Bronchial epithelial cell (primary cell): ENCODE measurements at places on chromosomes 4 and X. TPM values are rescaled to one million over a fixed set of nuclear protein-coding genes. Genes with fewer than 3 reads are reported as not detected.
A peak's percentile ranks its signal among the peaks of the same experiment; 100 is the strongest.

GRCh38 chr4:176153124-176153523 lies 42.3 kb downstream of the SPATA4 start:
- no peak for DNase-seq

- DNase-seq = no peak
Observed at GRCh38 chrX:35023683-35024082, 81.1 kb downstream of the FAM47B start.

DNA sequence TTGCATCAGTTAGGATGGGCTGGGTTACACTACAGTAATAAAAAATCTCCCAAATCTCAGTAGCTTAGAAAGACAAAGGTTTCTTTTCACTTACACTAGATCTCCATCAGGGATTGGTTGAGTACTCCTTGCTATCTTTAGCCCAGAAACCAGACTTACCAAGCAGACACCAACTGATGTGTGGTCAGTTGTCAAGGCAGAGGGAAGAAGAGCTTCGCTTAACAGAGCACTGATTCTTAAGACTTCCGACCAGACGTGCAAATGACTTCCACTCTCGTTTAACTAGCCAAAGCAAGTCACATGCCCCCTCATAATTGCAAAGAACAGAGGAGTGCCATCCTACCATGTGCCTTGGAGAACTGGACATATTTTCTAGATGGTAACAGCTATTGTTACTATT lies 5.7 kb upstream of the ZNF518B start:
- DNase-seq = no peak

- DNase-seq = no peak
Observed at GRCh38 chrX:40004246-40004535, 93.6 kb downstream of the BCOR start.

DNA sequence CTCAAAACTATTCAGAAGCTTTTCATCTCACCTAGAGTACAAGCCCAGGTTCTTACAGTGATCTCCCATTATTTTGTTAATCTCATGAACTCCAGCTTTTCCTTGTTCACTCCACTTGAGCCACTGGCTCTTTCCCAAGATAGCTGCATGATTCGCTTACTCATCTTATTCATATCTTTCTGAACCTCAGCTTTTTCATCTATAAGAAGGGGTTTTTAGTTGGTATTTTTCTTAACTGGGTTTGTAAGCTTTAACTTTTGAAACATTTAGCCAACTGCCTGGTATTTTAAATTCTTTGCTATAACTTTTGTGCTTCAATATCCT lies 24.0 kb downstream of the GIMD1 start:
- peak; percentile 27 for DNase-seq

GRCh38 chrX:65866773-65867172 lies 173.1 kb downstream of the VSIG4 start:
- DNase-seq = no peak

DNA sequence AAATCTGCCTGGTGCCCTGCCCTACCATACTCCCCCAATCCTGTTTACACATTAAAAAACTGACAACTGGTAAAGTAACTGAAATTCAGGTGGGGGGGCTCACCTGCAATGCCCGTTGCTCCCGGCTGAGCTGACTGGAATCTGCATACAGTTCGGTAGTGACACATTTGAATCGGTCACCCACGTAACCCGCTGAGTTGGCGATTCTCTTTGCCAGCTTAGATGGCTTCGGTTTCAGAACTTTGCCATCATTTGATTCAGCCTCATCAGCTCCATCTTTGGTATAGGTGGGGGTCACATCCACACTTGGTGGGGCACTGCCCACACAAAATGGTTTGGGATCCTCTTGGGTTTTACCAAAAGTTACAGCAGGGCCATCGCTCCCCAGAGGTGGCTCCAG lies 25.5 kb downstream of the BCOR start:
- DNase-seq = no peak

DNA sequence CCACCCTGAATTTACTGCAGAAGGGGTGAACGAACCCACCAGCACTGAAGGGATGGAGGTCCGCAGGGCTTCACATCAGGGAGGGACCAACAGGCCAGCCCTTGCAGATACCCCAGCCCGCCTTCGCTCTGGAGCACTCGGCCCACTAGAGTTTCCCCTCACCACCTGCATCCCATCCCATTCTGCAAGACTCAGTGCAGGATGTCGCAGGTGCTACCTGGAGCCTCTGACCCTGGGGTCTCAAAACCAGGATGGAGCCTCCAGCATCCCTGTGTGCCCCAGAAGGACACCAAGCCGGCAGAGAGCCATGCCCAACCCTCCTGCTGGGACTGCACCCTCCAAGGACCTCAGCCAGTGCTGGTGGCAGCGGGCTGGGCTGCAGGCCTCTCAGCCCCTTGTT lies 57.6 kb upstream of the ADRA2C start:
- no peak for DNase-seq

- DNase-seq = no peak
Observed at GRCh38 chr4:155639704-155640523, 26.7 kb upstream of the GUCY1A1 start.

GRCh38 chr4:164601653-164602052 lies 152.3 kb upstream of the SMIM31 start:
- no peak for DNase-seq

- no peak for DNase-seq
Observed at GRCh38 chr4:98614662-98615061, 43.7 kb downstream of the TSPAN5 start.

DNA sequence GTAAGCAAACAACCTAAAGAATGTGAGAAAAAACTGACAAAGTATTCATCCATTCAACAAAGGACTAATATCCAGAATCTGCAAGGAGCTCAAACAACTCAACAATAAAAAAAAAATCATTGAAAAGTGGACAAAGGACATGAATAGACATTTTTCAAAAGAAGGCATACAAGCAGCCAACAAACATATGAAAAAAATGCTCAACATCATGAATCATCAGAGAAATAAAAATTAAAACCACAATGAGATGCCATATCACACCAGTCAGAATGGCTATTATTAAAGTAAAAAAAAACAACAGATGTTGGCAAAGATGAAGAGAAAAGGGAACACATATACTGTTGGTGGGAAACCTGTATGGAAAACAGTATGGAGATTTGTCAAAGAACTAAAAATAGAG lies 120.7 kb upstream of the ADGRL3 start:
- peak; percentile 5 for DNase-seq

DNA sequence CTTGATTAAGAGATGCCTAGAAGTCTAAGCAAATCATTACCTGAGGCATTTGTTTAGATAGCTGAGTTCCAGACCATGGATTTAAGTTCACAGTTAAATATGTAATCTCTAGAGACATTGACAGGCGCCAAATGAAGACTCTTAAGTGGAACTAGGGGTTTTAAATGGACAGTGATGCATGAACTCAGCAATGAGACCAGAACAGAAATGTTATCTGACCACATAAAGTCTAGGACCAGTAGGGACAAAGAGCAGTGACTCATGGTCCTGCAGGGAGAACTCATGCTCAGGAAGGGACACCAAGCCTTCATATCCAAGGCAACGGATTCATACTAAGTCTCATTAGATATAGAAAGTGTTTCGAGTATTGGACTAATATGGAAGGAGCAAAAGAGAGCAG lies 152.3 kb downstream of the PPARGC1A start:
- no peak for DNase-seq

- DNase-seq = no peak
Observed at GRCh38 chr4:60926624-60927023, 273.5 kb upstream of the ADGRL3 start.

GRCh38 chrX:22246620-22247019 lies 26.1 kb upstream of the CBLL2 start:
- peak; percentile 93 for DNase-seq

DNA sequence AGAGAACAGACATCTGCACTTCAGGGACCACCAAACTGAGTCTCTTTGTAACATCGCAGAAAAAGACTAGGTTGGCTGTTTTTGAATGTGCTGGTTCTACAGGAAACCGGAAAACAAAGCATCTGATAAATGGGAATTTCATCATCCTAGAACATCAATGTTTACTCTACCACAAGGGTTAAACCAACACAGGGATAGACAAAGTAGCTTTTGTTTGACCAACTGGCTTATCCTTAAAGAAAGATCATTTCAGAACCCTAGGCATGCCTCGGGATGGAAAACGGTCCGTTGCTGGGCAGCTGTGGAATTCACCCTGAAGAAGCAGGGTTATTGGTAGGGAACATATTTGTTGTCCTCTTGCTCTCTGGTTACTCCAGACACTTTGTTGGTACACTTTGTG lies 2355.5 kb upstream of the AGA start:
- DNase-seq = no peak

GRCh38 chr4:67929426-67929825 lies 33.9 kb downstream of the TMPRSS11A start:
- DNase-seq = peak; percentile 97

- DNase-seq = no peak
Observed at GRCh38 chrX:25175743-25176142, 160.0 kb upstream of the ARX start.

DNA sequence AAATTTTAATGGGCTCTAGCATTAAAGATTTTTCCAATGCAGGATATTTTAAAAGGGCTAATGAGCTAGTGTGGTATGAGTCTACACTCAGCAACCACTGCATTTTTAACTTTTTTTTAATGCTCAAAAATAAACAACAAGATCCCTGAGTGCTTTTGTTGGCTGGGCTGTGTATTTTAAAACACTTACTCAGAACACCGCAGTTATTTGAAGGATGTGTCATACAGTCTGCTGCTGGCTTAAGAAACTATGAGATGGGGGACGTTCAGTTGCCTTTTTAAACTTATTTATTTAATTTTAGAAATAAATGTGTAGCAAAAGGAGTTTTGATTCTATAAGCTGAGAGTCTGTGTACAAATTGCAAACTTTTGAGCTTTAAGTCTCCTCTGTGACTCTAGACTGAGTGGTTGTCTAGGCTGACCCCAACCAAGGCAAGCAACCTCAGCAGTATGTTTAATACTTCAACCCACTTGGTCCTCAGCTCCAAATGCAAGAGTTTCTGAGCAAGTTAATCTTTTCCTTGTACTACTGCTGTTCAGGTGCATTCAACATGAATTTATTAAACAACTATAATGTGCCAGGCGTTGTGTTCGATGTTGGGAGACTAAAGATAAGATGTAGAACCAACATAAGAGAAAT lies 278.6 kb upstream of the DIPK2B start:
- peak; percentile 86 for DNase-seq

DNA sequence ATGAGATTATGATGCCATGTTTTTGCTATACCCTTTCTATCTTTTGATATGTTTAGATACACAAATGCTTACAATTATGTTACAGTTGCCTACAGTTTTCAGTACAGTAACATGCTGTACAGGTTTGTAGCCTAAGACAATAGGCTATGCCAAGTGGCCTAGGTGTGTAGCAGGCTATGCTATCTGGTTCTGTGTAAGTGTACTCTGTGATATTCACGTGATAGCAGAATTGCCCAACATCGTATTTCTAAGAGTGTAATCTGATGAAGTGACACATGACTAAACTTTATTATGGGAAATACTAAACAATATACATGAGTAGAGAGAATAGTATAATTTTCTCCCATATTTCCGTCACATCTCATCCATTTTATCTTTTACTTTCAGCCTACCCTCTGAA lies 97.0 kb downstream of the CLDN22 start:
- no peak for DNase-seq

GRCh38 chrX:119729408-119730201 lies 28.8 kb upstream of the SOWAHD start:
- DNase-seq = peak; percentile 52

DNA sequence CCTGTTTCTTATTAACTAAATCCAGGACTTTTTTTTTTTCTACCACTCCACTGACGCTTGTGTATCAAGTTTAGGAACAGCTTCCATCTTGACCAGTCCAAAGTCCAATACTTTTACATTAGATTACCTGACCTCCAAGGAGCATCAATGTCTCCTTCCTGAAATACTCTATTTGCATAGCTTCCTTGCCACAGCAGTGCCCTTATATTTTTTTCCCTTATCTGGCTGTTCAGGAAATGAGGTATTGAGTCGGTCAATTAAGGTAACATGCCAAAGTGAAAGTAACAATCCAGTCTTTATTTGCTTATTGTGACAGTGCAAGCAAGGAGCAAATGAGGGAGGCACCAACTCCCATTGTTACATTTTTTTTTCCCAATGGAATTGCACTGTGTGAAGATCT lies 730.8 kb upstream of the NDST4 start:
- peak; percentile 4 for DNase-seq

DNA sequence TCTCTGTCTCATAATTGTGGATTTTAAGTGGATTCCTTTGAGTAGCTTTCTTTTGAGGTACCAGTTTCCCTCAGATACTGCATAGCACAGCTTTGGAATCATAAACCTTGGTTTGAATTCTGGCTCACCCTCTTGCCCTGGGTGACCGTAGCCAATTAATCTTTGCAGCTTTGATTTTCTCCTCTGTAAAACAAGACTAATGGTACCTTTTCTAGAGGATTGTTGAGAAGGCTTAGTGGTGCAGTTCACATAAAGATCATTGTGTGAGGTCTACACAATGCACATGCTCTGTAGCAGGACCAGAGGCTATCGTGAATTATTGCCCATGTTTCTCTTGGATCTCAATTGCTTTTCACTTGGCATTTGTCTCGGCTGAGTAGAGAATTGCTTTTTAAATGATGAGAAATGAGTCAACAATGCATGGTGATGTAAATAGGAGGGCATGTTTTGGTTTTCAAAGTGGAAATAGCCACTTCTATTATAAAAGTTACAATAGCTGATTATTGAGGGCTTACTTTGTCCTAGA lies 47.9 kb downstream of the TMEM131L start:
- peak; percentile 39 for DNase-seq

DNA sequence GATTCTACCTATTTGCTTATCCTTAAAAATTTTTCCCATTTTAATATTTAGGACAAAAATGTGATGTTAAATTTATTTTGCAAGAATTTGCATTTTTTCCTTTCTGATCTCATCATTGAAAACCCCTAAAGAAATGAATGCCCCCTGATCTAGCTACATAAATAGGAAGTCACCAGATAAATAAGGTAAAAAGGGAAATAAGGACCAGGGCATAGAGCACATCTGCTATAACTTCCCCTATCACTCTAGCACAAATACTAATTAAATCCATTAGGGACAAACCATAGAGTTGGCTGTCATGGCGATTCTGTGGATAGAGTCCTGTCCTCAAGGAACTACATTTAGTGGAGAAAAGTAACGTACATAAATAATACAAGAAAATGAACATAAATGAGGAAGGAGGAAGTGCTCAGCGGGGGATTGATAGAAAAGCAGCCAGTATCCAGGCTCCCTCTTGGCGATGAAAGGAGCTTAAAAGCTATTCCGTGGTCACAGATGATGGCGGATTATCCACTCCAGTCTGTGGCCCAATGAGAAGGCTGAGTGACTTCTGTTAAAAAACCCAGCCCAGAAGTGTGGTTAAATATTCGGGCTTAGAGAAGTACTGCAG lies 76.9 kb upstream of the RPL34 start:
- no peak for DNase-seq

- DNase-seq = no peak
Observed at GRCh38 chr4:124333466-124333865, 379.1 kb downstream of the ANKRD50 start.

GRCh38 chr4:126869967-126870366 lies 762.8 kb upstream of the INTU start:
- DNase-seq = peak; percentile 94

The UBQLN2 gene
- 4.2 and 5.8 TPM in 2 replicates for total RNA-seq

The ZNF674 gene
- total RNA-seq = 6.0 and 11.6 TPM in 2 replicates

The PPEF2 gene
- under 0.01 TPM in 1 of 2 replicates, not detected in the other for total RNA-seq

The CSAG1 gene
- not detected in 2 replicates for total RNA-seq

The TMEM271 gene
- total RNA-seq = not detected in 2 replicates

The P2RY4 gene
- total RNA-seq = 0.13 TPM in 1 of 2 replicates, not detected in the other

The NXF2 gene
- total RNA-seq = not detected in 2 replicates

The MAP9 gene
- 3.6 and 4.2 TPM in 2 replicates for total RNA-seq

The LDB2 gene
- not detected in 2 replicates for total RNA-seq

The CACNA1F gene
- total RNA-seq = under 0.01 TPM in 2 replicates

The STARD8 gene
- total RNA-seq = not detected in 2 replicates
